Melanocyte of skin (primary cell): ENCODE measurements at places on chromosomes 3 and 15. TPM values are rescaled to one million over a fixed set of nuclear protein-coding genes. Genes with fewer than 3 reads are reported as not detected.

Gene ARHGEF26
- total RNA-seq: 10.0 and 14.5 TPM in 2 replicates

Gene KLF15
- total RNA-seq: 6.9 and 8.7 TPM in 2 replicates

Gene ASB14
- total RNA-seq: not detected in 2 replicates

Gene ABI3BP
- 0.33 and 0.62 TPM in 2 replicates for total RNA-seq

Gene CTDSPL
- 12.4 and 80.3 TPM in 2 replicates for total RNA-seq

Gene TRAT1
- total RNA-seq: not detected in 2 replicates

Gene FOXB1
- not detected in 2 replicates for total RNA-seq
